Naive thymus-derived CD8-positive, alpha-beta T cell (primary cell): ENCODE measurements at places on chromosomes 1 and 21. TPM values are rescaled to one million over a fixed set of nuclear protein-coding genes. Genes with fewer than 3 reads are reported as not detected.

The KCNA3 gene
- total RNA-seq, result 74.7 TPM

The NTMT2 gene
- total RNA-seq, result not detected

The CDA gene
- not detected for total RNA-seq

The STX12 gene
- total RNA-seq, result 26.5 TPM

The FCGR2B gene
- total RNA-seq, result 3.5 TPM

- DNase-seq, result no peak
Measured at GRCh38 chr1:66274634-66275033, 259.3 kb upstream of the SGIP1 start.

DNA sequence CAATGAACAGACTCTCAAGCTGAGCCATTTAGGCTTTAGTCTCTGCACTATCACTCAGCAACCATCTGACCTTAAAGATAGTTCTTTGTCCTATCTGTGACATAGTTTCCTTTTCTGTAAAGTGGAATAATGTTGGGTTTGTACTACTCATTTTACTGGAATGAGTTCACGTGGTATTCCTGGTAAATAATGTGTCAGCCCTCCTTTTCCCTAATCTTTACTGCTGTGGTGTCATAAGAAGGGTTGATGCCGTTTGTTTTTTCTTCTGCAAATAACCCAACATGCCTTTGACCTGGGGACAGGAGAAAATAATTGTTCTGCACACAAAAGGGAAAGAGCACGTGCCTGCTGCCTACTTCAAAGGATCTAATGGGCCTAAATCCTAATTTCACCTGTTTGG is 297.8 kb downstream of the BRINP3 start:
- no peak for DNase-seq

DNA sequence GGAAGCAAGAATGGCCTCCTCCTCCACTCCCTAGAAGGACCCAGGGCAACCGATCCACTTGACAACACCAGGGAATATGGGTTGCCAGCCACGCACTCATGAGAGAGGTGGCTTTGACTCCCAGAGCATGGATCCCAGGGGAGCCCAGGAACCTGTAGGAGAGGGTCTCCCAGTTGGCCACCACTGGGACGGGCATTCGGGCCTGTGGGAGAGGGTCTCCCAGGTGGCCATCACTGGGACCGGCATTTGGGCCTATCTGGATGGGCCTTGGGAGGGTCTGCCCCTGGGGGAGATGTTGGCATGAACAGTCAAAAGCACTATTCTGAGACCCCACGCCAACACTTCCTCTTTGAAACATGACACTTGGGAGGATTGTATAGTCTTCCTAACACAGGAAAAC is 565 bp downstream of the TFF1 start:
- no peak for DNase-seq

- no peak for DNase-seq
Measured at GRCh38 chr1:45924736-45925135, 121.3 kb downstream of the MAST2 start.

DNA sequence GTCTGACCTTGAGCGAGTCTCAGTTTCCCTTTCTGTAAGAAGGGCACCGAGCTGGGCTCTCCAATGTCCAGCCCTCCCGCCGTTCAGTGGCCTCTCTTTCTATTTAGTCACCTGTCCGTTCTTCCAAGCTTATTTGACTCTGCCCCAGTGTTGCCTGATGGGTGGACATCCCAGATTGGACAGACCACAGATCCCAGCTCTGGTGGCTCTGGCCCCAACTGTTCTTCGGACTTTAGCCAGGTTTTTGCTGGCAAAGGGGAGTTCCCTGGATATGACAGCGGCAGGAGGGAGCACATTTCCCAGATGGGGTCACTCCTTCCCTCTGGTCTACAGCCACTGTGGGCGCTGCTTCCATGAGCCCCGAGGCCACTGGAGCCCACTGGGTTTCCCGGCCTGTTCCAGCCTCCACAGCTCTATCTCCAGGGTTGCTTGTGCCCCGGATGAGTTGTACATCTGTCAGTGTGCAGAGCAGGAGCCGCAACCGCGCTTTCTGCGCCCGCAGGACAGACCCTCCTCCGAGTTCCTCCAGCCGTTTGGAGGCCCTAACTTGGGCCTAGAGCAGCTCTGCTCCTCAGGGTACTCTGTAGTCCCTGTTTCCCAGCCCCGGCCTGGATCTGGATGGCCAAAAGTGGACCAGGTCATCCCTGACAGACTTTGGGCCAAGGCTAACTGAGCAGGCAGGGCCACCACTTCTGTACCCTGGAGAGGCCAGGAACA is 3.8 kb downstream of the DMBX1 start:
- DNase-seq, result no peak

DNA sequence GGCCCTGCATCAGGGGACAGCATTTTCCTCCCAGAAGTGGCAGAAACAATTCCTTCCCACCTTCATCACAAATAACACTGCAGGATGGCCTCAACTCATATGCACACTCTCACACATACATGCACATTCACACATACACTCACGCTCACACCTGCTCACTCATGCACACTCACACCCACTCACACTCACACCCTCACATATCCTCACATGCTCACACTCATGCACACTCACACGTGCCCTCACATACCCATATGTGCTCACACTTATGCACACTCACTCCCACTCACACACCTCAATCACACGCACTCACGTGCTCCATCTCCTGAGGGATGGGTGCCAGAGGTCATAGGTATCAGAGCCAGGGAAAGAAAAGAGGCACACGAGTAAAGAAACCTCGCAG is 77.1 kb downstream of the NFASC start:
- no peak for DNase-seq

DNA sequence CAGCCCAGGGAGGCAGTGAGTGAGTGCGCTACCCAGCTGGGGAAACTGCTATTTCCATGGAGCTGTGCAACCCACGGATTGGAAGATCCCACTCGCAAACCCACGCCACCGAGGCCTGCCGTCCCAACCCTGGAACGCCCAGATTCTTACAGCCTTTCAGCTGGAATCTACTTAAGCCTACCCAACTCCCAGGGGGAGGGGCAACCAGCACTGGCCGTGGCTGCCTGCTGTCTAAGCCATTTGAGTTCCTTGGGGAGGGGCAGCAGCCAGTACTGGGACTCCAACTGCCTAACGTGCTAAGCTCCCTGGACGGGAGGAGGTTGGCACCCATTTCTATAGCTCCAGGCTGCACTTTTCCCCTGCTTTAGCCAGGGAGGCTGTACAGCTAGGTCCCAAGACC is 27.1 kb upstream of the ZNF669 start:
- DNase-seq, result no peak

DNA sequence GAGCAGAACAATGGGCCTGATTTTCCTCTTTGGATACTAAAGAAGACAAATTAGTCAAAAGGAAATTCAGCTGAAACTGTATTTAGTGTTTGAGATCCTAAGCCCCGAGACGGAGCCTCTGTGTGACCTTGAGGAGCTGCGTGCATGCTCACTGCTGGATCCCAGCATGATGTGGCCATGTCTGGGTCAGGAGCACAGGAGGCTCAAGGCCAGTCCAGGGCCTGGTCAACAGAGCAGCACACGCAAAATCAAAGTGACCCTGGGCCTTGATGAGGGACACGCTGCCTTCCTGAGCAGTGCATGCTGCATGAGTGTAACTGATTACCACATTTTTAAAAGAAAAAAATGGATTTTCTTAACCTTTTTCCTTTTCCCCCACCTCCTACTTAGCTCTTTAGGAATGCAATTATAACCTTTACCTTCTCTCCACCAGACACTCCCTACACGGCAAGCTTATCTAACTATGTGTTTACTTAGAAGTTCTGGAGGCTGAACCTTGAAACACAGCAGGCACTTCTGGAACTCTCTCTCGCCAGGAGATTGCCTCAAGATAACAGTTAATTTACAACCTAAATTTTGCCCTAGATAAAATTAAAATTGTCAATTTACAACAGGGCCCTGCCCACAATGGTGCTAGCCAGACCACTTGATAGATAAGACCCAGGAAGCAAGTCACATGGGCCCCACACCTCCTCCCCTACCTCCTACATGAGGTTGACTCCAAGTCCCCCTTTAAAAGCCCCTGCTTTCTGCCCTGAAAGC is 144.6 kb downstream of the LRIG2 start:
- DNase-seq, result no peak

DNA sequence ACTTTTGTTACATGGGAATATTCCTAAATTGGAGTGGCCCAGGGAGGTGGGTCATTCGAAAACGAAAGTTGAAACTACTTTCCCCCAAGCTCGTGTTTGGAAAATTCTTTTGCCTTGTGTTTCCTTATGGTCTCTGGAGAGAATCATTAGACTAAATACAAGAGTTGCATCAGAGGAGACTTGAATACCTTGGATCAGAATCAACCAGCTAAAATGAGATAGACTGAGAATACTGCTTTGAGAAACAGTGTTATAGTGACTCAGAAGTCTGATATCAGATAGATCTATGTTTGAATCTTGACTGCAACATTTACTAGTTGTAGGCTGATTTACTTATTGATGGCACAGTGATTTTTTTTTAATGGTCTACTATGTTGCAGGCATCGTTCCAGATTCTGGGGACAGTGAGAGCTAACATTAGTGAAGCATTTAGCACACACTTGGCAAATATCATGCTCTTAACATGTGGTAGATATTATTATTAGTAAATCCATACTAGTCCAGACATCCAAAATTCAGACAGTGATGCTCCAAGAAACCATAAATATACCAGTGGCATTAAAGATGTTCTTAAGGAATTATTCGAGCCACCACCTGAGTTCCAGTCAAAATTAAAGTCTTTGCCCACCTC is 12.9 kb upstream of the ACTN2 start:
- no peak for DNase-seq

DNA sequence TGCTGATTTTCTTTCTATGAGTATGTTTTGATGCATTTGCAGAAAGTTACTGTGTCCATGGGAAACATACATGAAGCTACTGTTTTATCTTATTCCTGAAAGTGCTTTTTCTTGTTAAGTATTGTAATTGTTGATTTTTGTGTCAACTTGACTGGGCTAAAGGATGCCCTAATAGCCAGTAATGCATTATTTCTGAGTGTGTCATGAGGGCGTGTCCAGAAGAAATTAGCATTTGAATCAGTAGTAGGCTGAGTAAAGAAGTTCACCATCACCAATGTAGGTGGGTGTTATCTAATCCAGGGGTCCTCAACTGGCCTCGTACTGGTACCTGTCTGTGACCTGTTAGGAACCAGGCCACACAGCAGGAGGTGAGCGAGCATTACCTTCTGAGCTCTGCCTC is 760.2 kb downstream of the PLA2G4A start:
- DNase-seq, result no peak
